ENCODE measurements at places on chromosomes 12 and 14.

DNA sequence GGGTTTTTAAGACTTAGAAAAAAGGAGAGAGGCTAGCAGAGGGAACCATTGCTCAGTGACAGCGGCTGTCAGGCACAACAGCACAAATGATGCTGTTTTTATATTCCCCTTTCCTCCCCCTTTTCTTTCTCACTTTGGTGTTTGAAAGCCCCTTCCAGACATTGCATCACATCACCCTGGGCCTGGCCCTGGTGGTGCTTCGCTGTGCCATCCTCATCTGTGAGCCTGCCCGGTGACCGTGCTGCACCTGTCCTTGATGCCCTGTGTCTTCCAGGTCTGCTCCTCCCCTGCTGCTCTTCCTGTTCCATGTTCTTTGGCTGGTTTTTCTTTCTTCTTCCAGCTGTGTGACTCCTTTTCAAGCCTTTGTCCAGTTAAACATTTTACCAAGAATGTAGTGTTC lies 24.8 kb downstream of the KLC1 start:
- DNase-seq, result no peak

DNA sequence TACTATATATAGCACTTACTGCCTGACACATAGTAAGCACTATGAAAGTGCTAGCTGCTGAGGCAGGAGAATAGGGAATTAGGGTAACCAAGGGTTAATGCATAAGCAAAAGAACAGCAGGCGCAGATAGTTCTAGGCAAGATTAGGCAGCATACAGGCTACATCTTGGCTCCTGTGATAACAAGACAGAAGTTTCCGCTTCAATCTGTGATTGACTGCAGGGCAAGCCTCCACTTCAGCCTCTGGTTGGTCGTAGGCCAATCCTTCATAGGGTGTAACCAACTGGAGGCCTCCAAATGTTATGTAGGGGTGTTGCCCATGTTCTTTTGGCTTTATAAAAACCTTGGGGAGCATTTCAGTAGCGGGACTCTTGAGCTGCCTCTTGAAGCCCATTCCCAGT lies 46.9 kb downstream of the KLHL28 start:
- no peak for DNase-seq

DNA sequence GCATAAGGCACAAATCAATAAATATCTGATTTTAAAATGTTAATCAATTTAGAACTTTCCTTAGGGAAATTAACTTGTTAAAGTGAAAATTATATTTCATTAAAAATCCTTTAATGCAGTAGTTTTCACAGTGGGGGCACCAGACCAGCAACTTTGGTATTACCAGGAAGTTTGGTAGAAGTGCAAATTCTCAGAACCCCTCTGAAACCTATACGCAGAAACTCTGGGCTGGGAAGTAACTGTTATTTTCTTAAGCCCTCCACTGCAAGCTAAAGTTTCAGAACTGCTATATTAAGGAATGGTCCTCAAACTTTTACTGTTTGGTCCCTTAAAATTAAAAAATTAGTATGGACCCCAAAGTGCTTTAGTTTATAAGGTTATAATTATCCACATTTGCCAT lies 35.7 kb downstream of the GNPTAB start:
- DNase-seq, result peak; percentile 2

GRCh38 chr12:9649532-9649940 lies 20.0 kb upstream of the CLEC2D start:
- DNase-seq, result no peak

DNA sequence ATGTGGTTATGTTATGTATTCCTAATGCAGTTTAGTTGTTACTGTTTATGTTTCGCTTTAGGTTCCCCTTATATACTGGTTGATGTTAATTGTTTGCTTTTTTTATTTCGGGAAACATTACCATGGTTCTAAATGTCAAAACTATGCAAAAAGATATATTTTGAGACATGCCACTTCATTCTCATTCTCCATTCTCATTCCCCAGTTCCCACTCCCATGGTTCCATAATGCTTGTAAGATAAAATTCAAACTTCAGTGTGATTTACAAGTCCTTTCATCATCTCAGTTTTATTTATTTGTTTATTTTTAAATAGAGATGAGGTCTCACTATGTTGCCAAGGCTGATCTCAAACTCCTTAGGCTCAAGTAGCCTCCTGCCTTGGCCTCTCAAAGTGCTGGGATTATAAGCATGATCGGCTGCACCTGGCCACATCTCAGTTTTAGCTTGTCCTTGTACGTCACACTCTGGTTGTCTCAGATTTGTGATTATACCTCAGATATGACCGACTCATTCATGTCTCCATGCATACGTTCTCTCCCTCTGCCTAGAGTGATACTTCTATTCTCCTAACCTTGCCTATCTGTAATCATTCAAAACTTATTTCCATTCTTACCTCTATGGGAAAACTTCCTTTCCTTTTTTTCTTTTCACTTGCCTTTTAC lies 407.8 kb upstream of the RGS6 start:
- DNase-seq, result no peak

- no peak for DNase-seq
Measured at GRCh38 chr14:90405755-90406154, 8.9 kb downstream of the CALM1 start.

DNA sequence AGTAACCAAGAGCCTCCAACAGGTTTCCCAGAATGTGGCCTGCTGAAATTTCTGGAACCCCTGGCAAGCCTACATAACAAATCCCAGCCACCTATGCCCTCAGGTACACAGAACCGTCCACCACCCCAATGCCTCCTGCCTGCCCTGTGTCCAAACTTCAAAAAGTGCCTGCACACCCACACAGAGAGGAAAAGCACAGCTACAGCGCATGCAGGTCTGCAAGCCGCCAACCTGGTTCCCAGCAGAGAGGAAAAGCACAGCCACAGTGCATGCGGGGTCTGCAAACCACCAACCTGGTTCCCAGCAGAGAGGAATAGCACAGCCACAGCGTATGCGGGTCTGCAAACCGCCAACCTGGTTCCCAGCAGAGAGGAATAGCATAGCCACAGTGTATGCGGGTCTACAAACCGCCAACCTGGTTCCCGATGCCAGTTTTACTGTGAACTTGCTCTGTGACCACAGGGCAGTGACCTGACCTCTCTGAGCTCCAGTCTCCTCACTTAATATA lies 113.5 kb downstream of the SCARB1 start:
- DNase-seq, result no peak

GRCh38 chr14:68695326-68695768 lies 97.5 kb downstream of the ZFP36L1 start:
- DNase-seq, result no peak

DNA sequence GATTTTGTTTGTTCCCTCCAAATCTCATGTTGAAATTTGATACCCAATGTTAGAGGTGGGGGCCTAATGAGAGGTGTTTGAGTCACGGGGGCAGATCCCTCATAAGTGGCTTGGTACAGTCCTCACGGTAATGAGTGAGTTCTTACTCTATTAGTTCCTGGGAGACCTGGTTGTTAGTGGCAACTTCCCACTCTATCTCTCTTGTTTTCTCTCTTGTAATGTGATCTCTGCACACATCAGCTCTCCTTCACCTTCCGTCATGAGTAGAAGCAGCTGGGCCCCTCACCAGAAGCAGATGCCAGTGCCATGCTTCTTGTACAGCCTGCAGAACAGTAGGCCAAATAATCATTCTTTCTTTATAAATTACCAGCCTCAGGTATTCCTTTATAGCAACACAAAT lies 29.6 kb upstream of the KCNK10 start:
- no peak for DNase-seq

GRCh38 chr14:69460093-69460701 lies 24.3 kb upstream of the PLEKHD1 start:
- peak; percentile 8 for DNase-seq

- DNase-seq, result no peak
Measured at GRCh38 chr12:52389313-52390207, 4.1 kb upstream of the KRT84 start.

- no peak for DNase-seq
Measured at GRCh38 chr14:105279642-105280361, 21.0 kb downstream of the BRF1 start.

DNA sequence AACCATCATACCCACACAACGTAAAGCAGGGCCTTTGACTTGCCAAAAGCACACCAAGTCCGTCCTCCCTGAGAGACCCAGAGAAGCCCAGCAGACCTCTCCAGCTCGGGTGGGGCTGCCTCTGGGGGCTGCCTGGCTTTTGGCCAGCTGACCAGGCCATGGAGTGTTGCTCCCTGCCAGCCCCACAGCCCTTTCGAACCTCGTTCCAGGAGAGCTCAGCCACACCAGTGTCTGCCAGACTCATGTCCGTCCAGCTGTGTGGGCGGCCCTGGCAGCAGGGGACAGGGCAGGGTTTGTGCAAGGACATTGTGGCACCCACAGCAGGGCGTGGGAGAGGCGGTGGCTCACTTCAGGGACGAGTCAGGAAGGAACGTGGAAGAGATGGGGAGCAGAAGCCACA lies 22.6 kb upstream of the IRF2BPL start:
- no peak for DNase-seq

DNA sequence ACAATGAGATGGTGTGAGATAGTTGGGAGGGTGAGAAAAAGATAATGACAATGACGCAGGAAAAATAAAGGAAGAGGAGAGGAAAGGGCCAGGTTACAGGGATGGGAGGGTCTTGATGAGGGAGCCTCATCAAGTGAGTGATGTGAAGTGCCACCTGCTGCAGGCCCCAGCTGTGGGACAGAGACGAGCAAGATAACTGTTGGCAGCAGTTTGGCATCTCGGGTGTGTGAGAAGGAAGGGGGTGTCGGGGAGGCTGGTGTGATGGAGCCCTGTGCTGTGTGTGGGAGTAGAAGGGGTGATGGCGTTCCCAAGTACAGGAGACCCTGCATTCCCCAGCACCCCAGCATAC lies 11.4 kb upstream of the TAC3 start:
- no peak for DNase-seq

All from activated CD4-positive, CD25-positive, alpha-beta regulatory T cell (primary cell).